ENCODE measurements at places on chromosomes 6 and 20.

GRCh38 chr6:10759884-10760329 is 12.3 kb downstream of the TMEM14B start:
- peak; percentile 52 for DNase-seq

- DNase-seq = no peak
Measured at GRCh38 chr20:20832715-20833114, 120.3 kb upstream of the RALGAPA2 start.

DNA sequence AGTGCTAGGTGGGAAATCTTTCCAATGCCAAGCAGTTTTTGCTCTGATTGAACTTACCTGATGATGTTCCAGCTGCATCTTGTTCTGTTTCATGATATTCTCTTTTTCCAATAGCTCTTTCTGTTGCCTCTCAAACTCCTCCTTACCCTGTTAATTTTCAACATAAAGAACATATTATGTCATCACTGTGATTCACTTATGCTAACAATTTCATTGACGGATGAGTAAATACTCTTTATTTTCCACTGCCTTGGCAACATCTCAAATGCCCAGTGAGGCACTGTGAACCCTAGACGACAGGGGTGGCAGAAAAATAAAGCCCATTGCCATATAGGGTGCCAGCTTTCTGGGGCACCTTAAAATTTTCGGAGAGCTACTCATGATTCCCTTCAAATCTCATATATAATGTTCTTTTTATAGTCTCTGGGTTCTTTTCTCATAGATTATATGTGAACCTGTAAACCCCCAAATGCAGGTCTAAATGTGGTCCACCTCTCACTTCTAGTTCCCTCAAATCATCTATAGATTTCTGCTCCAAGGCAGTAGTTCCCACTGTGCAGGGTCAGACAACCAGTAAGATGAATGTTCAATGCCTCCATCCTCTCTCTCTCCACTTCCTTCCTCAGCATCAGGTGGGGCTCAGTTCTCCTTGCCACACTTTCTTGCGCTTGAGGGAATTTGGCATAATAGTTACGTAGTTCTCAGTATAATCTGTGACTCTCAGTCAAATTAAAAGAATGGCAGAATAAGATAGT is 44.1 kb downstream of the NEDD9 start:
- no peak for DNase-seq

DNA sequence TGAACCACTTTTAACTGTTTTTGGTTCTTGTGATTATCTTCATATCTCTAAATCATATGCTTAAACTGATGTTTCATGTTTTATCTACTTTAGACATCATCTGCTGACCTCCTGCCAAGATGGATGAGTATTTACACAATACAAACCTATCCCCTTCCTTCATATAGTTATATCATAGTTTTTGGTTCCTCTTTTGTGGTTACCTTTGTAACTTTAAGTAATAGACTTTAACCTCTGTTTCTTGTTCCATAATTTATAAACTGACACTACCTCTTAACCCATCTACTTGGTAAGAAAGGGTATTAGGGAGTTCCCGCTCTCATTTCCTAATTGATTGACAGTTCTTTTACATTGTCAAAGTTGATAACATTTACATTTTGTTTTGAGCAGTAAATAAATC is 11.9 kb downstream of the PCMT1 start:
- no peak for DNase-seq

DNA sequence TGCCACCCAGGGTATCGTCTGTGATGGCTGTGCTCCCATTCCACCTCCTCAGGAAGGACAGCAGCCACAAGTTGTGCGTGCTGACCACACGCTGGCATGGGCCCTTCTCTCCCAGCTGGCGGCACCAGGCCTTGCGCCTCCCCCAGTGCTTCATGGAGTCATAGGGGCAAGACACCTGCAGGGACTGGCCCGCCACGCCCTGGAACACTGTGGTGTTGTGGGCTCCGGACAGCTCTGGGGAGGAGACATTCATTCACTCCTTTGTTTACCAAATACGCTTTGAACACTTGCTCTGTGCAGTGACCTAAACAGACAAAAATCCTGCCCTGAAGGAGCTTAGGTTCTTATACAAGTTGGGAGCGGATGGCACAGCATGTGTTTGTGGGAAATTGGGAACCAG is 1.5 kb downstream of the TREM2 start:
- DNase-seq = no peak

GRCh38 chr6:44538807-44539201 is 151.3 kb downstream of the CDC5L start:
- DNase-seq = no peak

DNA sequence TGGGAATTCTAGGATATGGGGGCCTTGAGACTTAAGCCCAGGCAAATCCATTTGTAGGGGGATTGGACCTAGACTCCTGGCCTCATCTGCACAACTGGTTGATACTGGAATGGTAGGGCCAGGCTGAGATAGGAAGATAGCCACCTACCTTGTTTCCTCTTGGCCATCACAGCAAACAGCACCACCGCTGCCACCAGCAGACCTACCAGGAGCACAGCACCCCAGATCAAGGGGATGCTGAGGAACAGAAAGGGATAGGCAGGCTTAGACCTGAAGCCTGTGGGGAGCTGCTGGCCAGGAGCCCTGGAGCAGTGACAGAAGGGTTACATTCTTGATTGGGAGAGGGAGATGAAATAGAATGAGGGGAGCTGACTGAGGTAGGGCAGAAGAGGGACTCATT is 3.5 kb downstream of the TREML1 start:
- DNase-seq = no peak

- peak; percentile 91 for DNase-seq
Measured at GRCh38 chr6:112683926-112684325, 336.8 kb downstream of the RFPL4B start.

DNA sequence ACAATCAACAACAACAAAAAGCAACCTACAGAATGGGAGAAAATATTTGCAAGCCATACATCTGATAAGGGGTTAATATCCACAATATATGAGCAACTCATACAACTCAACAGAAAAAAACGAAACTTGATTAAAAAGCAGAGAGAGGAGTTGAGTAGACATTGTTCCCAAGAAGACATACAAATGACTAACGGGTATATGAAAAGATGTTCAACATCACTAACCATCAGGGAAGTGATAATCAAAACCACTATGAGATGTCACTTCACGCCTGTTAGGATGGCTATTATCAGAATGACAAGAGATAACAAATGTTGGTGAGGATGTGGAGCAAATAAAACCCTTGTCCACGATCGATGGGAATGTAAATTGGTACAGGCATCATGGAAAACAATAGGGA is 145.9 kb downstream of the NRN1 start:
- DNase-seq = no peak

- no peak for DNase-seq
Measured at GRCh38 chr6:6479785-6480184, 108.7 kb upstream of the LY86 start.

- no peak for DNase-seq
Measured at GRCh38 chr20:35291654-35292503, at the start of gene FAM83C. TSS of gene FAM83C (minus strand) at chr20:35292425. CDS start at chr20:35292304, 121 bp downstream.

GRCh38 chr6:163815796-163816195 is 401.3 kb downstream of the QKI start:
- DNase-seq = no peak

DNA sequence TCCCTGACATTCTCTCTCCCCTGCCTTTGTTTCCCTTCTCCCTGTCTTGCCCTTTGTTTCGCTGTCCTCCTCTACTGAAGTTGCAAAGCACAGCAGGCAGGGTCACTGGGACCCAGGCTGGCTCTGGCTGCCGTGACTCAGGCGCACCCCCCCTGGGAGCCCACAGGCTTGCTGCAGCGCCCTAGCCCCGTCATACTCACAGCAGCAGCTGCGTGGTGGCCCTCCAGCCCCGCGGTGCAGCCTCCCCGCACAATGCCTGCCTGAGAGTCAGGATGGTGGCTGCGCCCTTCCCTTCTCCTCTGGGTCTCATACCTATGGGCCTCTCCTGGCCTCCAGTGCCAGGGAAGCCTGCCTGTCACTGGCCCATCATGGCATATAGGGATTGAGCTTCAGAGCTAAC is 41.7 kb downstream of the TXNDC5 start:
- DNase-seq = no peak

- DNase-seq = no peak
Measured at GRCh38 chr20:32234135-32234808, 26.6 kb downstream of the POFUT1 start.

DNA sequence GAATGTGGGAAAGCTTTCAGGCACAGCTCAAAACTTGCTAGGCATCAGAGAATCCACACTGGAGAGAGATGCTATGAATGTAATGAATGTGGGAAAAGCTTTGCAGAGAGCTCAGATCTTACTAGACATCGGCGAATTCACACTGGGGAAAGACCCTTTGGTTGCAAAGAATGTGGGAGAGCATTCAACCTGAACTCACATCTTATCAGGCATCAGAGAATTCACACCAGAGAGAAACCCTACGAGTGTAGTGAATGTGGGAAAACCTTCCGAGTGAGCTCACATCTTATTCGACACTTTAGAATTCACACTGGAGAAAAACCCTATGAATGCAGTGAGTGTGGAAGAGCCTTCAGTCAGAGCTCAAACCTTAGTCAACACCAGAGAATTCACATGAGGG is 8.7 kb downstream of the ZNF165 start:
- no peak for DNase-seq

DNA sequence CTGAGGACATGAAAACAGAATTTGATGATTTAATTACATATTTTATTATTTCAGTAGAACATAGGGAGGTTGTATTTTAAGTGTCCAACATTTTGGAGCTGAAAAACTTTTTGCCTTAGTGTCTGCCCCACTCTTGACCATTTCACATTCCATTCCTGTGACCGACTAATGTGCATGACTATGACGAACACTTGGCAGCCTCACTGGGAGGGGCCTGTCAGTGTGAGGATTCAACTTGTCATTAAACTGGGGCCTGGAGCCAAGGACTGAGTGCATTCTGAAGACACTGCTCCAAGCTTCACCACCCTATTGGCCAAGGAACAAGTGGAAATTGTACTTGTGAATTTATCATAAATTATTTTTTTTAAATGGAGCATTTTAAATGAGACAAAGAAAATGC is 661.3 kb downstream of the BCKDHB start:
- DNase-seq = peak; percentile 65

- DNase-seq = no peak
Measured at GRCh38 chr6:93858213-93858612, 438.9 kb upstream of the EPHA7 start.

DNA sequence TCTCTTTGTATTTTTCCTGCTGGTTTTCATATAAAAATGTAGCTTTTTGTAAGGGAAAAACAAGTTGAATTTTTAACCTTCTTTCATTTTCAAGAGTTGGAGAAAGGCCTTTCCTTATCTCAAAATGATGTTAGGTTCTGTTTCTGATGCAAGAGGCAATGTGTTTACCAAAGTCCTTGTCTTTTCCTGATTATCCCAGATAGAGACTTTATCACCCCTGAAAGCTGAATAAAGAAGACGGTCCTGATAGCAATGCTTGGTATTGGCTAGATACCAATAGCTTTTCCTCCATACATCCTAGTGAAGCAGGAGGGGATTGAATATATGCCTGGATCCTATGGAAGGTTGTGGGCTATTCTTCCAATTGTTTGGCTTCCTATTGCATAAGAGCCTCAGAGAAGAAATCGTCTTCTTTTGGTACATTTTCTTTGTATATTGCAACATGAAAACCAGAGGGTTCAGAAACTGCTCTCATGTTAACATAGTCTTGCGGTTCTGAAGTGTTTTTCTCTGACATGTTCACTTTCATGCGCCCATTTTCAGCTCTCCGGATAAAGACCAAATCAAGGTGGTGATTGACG is 5.5 kb downstream of the PNLDC1 start:
- peak; percentile 28 for DNase-seq

- DNase-seq = no peak
Measured at GRCh38 chr20:60467771-60468170, 509.5 kb downstream of the CDH26 start.

DNA sequence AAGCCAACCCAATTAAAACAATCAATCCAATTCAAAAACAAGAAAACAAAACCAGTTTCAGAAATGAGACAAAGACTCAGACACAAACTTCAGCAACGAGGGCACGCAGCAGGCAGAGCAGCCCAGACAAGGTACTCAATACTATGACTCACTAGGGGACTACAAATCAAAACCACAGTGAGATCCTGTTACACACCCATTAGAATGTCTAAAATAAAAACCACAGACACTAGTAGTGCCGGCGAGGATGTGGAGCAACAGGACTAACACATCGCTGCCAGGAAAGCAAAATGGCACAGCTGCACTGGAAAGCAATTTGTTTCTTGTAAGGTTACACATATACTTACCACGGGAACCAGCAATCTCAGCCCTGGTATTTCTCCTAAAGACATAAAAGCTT is 28.4 kb upstream of the MAS1L start:
- peak; percentile 7 for DNase-seq

DNA sequence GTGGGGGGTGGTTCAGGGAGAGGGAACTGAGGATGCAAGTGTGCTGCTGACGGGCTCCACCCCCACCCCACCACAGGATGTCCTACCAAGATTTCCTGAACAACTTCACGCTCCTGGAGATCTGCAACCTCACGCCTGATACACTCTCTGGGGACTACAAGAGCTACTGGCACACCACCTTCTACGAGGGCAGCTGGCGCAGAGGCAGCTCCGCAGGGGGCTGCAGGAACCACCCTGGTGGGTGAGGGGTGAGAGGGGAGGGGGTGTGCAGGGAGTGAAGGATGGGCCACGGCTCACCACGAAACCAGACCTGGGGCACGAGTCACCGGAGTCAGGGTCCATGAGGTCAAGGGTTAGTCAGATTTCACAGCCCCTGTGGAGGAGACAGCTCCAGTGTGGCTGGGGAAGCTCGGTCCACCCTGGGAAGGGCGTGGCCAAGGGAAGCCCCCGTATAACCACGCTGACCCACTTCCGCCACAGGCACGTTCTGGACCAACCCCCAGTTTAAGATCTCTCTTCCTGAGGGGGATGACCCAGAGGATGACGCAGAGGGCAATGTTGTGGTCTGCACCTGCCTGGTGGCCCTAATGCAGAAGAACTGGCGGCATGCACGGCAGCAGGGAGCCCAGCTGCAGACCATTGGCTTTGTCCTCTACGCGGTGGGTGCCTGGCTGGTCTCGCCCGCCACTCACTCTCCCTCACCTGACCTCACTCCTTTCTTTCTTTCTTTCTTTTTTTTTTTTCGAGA is 18.3 kb downstream of the CAPN11 start:
- DNase-seq = no peak

DNA sequence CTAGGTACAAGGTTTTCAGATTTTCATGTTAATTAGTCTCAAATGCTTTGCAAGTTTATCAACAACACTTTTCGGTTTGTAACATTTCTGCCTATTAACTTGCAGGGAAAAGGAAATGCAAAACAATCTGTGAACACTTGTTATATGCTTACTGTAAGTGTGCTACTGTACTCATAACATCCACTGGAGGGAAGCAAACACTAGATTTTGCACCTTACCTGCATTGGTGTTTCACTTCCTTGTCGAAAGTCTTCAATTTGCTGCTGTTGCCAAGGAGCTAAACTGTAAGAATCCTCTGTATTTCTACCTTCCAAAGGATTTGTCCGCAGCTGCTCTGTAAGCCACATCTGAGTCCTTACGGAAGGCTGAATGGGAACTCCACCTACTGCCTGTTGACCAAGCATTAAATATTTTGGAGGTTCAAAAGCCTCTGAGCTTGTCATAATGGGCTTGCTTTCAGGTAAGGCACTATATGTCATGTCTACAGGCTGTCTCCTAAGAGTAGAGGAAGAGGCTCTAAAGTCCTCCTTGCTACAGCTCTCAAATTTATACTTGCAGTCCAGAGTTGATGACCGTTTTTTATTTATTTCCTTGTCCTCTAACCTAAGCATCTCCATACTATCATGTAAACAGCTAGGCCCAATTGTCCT is 17.3 kb downstream of the PLN start:
- no peak for DNase-seq

- no peak for DNase-seq
Measured at GRCh38 chr6:31831350-31832215, 4.0 kb downstream of the HSPA1B start.

GRCh38 chr6:34888514-34888856 is 570 bp upstream of the ANKS1A start:
- no peak for DNase-seq

- DNase-seq = no peak
Measured at GRCh38 chr20:286508-286907, 4.0 kb downstream of the C20orf96 start.
